ENCODE measurements at places on chromosomes 7 and 10. TPM values are rescaled to one million over a fixed set of nuclear protein-coding genes. Genes with fewer than 3 reads are reported as not detected.

DNA sequence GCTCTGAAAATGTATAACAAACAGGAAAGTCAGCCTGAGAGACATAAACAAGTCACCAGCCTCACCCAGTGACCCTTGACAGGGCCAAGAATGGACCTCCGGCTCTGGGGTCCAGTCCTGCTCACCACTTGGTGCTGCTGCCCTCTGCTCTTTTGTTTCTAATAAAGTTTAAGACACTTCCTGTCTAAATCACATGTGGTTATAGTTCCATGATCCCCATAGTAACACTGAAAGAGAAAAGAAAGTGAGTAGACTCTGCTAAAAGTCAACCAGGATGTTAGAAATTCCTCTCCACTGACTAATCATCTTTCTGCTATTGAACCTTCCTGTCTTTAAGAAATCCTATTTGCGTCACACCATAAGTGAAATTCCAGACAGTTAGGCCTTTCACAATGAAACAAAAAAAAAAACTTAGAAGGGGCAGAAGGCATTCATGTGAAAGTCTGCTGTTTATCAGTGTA lies 179.2 kb upstream of the BET1 start:
- peaks cover 4% of the 10 kb centered on the region for H3K27me3 ChIP-seq
- no peak for DNase-seq
- H3K27ac ChIP-seq, result no peak overlapping the region
- no peak overlapping the region for H3K4me3 ChIP-seq

DNA sequence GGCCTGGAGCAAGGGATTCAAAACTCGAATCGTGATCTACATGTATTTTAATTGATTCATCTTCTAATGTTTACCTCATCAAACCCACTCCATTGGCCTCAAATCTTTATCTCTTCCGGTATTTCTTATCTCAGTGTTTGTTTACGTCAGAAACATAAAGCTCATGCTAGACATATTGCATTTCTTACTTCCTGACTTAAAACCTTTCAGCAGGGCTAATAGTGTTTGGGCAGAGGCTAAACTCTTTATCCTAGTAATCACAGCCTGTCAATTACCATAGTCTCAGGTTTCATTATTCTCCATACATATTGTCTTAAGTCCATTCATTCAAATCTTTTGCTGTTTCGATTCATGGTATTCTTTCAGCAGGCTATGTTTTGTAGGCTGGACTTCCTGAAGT lies 81.3 kb upstream of the AGR3 start:
- no peak overlapping the region for H3K27ac ChIP-seq
- H3K27me3 ChIP-seq, result peaks cover 5% of the 10 kb centered on the region
- no peaks in the 10 kb centered on the region for H3K4me1 ChIP-seq

DNA sequence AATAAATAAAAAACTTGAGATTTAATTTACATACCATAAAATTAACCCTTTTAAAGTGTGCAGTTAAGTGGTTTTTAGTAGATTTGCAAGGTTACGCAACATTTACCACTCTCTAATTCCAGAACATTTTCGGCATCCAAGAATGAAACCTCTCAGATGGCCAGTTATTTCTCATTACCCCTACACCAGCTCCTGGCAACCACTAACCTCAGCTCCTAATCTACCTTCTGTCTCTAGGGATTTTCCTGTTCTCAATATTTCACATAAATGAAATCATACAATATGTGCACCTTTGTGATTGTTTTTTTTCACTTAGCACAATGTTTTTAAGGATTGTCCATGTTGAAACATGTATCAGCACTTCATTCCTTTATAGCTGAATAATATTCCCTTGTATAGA lies 45.1 kb downstream of the INPP5F start:
- no peak overlapping the region for H3K4me3 ChIP-seq
- H3K4me1 ChIP-seq, result peaks cover 24% of the 10 kb centered on the region
- no peak for DNase-seq
- no peaks in the 10 kb centered on the region for H3K27me3 ChIP-seq
- H3K27ac ChIP-seq, result no peak overlapping the region
- H3K36me3 ChIP-seq, result peaks cover 3% of the 10 kb centered on the region

- H3K4me3 ChIP-seq, result no peak overlapping the region
- no peak overlapping the region for H3K27ac ChIP-seq
- DNase-seq, result no peak
- peaks cover 4% of the 10 kb centered on the region for H3K4me1 ChIP-seq
Observed at GRCh38 chr10:11035301-11035991, 17.8 kb downstream of the CELF2 start.

DNA sequence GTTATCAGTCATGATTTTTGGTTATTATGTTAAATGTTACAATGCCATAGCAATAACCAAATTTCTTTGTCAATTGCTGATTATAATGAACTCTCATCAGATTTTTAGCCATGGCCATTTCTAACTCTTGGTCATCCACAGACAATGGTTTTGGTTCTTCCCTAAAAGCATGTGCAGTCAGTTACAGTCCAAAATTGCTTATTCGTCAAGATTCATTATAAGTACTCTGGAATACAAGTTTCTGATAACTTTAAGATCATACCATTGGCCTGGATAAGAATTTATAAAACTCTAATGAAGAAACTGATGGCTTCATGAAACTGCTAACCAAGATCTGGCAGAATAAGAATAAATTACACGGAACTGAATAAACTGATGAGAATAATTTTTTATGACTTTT lies 50.9 kb downstream of the PDZD8 start:
- no peak overlapping the region for H3K4me3 ChIP-seq
- H3K36me3 ChIP-seq, result peaks cover 9% of the 10 kb centered on the region
- H3K27ac ChIP-seq, result no peak overlapping the region
- no peak for DNase-seq
- no peaks in the 10 kb centered on the region for H3K27me3 ChIP-seq

DNA sequence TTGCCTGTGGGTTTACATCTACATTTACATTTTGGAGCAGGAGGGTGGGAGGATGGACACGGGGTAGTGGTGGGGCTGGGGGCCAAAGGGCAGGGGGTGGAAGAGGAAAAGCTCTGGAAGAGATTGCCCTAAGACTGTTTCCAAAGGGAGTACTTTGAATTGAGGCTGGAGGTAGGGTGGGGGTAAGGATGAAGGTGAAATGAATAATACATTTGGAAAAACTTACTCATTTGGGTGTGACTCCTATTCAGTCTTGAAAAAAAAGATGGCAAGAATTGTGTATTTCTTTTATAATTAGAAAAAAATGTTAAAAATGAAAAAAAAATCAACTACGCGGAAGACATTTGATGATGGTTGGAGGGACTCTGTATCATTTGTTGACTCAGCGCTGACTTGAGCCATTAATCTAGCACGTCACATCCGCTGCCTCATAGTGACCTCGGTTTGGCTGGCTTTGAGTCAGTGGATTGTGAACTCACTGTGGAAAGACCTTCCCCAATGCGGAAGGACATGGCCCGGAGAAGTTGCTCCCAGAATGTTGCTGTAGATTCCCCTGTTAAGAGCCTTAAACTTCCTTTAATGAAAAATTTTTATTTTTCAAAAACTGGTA lies 2.8 kb downstream of the FAM180A start:
- peaks cover 2% of the 10 kb centered on the region for H3K27me3 ChIP-seq
- no peaks in the 10 kb centered on the region for H3K4me1 ChIP-seq
- no peak overlapping the region for H3K27ac ChIP-seq

- no peak for DNase-seq
- no peak overlapping the region for H3K4me3 ChIP-seq
- H3K27me3 ChIP-seq, result no peaks in the 10 kb centered on the region
- H3K4me1 ChIP-seq, result peaks cover 27% of the 10 kb centered on the region
Observed at GRCh38 chr10:7245505-7245904, 165.3 kb downstream of the SFMBT2 start.

DNA sequence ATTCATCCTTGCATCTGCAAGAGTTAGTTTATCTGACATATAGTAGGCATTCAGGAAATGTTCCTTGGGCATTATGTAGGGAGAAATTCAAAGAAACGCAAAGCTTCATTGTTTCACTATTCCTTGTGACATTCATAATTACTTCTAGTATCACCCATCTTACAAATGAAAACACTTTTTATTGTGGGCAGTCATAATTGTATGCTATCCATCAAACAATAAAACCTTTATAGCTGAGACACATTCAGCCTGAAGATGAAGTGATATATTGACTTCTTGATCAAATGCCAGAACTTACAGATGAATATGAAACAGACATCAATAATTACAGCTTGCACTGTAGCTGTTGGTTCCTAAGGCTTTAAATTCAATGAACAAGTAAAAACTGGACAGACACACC lies 36.4 kb downstream of the FAM204A start:
- peaks cover 23% of the 10 kb centered on the region for H3K36me3 ChIP-seq
- H3K4me3 ChIP-seq, result no peak overlapping the region
- H3K4me1 ChIP-seq, result no peaks in the 10 kb centered on the region
- no peak overlapping the region for H3K27ac ChIP-seq
- DNase-seq, result no peak

GRCh38 chr7:146094356-146094755 lies 22.2 kb upstream of the CNTNAP2 start:
- H3K4me1 ChIP-seq, result no peaks in the 10 kb centered on the region
- no peak for DNase-seq
- no peak overlapping the region for H3K27ac ChIP-seq
- no peaks in the 10 kb centered on the region for H3K36me3 ChIP-seq
- H3K4me3 ChIP-seq, result no peak overlapping the region

DNA sequence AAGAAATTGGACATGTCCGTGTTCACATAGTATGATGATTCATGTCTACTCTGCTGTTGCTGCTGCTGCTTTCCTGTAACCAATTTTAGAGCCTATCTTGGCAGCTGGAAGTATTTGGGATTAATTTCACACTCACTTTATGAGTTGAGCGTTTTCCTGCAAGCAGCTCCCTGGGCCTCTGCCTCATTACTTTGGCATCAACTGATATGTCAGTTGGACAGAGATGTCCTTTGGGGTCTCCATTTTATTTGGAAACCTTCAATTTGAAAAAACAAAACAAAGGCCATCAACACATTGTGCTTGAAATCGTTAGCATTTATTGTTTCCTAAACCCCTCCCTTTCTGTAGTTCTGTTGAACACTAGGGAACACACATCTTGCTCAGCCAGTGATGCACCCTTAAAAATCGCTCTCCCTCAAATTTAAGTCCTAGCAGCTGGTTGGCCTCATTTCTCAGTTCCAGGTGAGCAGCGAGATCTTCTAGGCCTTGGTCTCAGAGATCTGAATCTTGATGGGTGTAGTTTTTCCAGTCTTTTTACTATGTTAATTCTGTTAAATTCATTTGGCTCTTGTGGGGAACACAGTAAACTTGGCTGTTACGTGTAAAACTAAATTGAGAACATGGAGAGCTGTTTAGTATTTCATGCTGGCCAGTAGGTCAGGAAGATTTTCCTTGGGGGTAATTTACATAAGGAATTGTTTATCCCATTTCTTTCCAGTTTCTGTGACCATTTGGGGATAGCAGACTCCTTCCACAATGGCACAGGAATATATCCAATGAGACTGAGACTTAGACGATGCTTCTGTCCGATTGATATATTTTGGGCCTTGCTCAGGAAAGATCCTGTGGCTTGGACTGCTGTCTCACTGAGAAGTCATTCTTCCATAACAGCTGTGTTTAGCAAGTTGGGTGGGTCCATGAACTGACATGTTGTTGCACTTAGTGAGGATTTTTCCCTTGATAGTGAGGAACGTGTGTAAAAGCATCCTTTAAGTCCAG lies 371.6 kb downstream of the BBS9 start:
- H3K27ac ChIP-seq, result no peak overlapping the region
- H3K27me3 ChIP-seq, result no peaks in the 10 kb centered on the region
- peaks cover 2% of the 10 kb centered on the region for H3K36me3 ChIP-seq
- H3K4me1 ChIP-seq, result no peaks in the 10 kb centered on the region
- H3K4me3 ChIP-seq, result no peak overlapping the region

- peak; percentile 10 for DNase-seq
- peaks cover 13% of the 10 kb centered on the region for H3K4me1 ChIP-seq
- H3K27me3 ChIP-seq, result peaks cover 45% of the 10 kb centered on the region
- no peaks in the 10 kb centered on the region for H3K36me3 ChIP-seq
- no peak overlapping the region for H3K27ac ChIP-seq
Observed at GRCh38 chr10:79982362-79982800, 33.5 kb upstream of the SFTPD start.

- H3K4me3 ChIP-seq, result no peak overlapping the region
- no peak for DNase-seq
- no peaks in the 10 kb centered on the region for H3K36me3 ChIP-seq
- no peaks in the 10 kb centered on the region for H3K27me3 ChIP-seq
Observed at GRCh38 chr10:82914655-82915136, 1039.7 kb downstream of the NRG3 start.

- no peak overlapping the region for H3K4me3 ChIP-seq
- H3K27ac ChIP-seq, result no peak overlapping the region
- peaks cover 4% of the 10 kb centered on the region for H3K36me3 ChIP-seq
- H3K27me3 ChIP-seq, result no peaks in the 10 kb centered on the region
- peaks cover 2% of the 10 kb centered on the region for H3K4me1 ChIP-seq
- DNase-seq, result no peak
Observed at GRCh38 chr10:60283397-60283796, 106.3 kb downstream of the ANK3 start.

DNA sequence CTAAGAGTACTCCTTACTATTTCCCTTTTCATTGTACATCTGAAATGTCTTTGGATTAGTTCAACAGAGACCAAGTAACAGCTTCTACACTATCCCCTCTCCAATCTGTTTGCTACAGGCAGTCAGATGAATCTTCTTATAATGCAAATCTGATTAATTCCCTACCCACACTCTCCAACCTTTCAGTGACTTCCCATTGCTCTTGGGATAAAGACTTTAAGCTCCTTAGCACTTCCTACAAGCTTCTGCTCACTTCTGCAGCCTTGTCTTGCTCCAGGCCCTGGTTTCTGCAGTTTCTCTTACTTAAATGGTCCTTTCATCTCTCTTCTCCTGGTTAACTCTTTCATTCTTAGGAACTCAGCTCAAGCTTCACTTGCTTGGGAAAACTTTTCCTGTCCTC lies 65.2 kb upstream of the FEZF1 start:
- no peaks in the 10 kb centered on the region for H3K36me3 ChIP-seq
- no peak for DNase-seq
- no peaks in the 10 kb centered on the region for H3K4me1 ChIP-seq

DNA sequence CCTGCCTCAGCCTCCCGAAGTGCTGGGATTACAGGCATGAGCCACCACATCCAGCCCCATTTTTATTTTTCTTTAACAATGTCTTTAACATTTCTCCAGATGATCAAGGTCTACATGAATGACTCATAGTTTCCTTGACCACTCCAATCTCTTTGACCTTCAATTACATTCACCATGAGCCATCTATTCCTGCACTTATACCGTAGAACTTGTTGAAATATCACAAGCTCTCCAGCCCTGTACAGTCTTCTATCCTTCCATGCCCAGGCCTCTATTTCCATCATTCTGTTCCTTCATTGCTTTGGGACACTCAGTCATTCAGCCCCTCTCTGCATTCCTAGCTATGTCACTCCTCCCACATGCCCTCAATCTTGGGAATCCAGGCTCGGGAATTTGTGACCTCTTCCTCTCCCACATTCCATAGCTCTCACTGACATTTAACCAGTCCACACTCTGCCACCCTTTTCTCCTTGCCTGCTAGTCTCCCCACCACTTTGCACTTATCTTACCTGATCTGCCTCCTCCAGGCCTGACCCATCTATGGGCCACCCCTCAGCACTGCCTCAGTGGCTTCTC lies 151.8 kb upstream of the STK17A start:
- DNase-seq, result no peak
- H3K36me3 ChIP-seq, result no peaks in the 10 kb centered on the region
- H3K4me1 ChIP-seq, result no peaks in the 10 kb centered on the region
- H3K27ac ChIP-seq, result no peak overlapping the region
- no peak overlapping the region for H3K4me3 ChIP-seq
- no peaks in the 10 kb centered on the region for H3K27me3 ChIP-seq

Gene TMEM130
- 0.10 TPM for total RNA-seq

Gene RADIL
- 0.42 TPM for total RNA-seq

Gene CTTNBP2
- not detected for total RNA-seq

Gene ERVW-1
- not detected for total RNA-seq

Gene CFAP69
- total RNA-seq, result 0.31 TPM

Gene EMX2
- total RNA-seq, result not detected

Measured in activated naive CD4-positive, alpha-beta T cell treated with anti-CD3 and anti-CD28 coated beads for 36 hours (primary cell).